A549 treated with RU486 at 1 μM for 4 hours (cell line): ENCODE measurements at places on chromosomes 1 and 21. TPM values are rescaled to one million over a fixed set of nuclear protein-coding genes. Genes with fewer than 3 reads are reported as not detected.

A3GALT2 gene
- total RNA-seq, result not detected in 5 replicates

TNFRSF1B gene
- total RNA-seq, result 0.45 to 0.69 TPM (median 0.60 TPM) in 5 replicates

PTPRC gene
- not detected in 5 replicates for total RNA-seq

OR2L3 gene
- not detected in 5 replicates for total RNA-seq

NHLH1 gene
- total RNA-seq, result 0.34 to 0.70 TPM (median 0.42 TPM) in 5 replicates

CFAP107 gene
- total RNA-seq, result not detected in 5 replicates

OR2L8 gene
- not detected in 5 replicates for total RNA-seq

RPE65 gene
- not detected in 5 replicates for total RNA-seq

MEGF6 gene
- total RNA-seq, result 5.0 to 13.2 TPM (median 9.8 TPM) in 5 replicates

TAS1R1 gene
- total RNA-seq, result not detected in 5 replicates

SH2D5 gene
- total RNA-seq, result 12.4 to 19.2 TPM (median 16.3 TPM) in 5 replicates
